ENCODE measurements at places on chromosomes 4 and X.

GRCh38 chr4:122083989-122084388 is 68.1 kb upstream of the BLTP1 start:
- DNase-seq: no peak

- no peak for DNase-seq
Observed at GRCh38 chr4:38743866-38744265, 38.9 kb downstream of the TLR10 start.

DNA sequence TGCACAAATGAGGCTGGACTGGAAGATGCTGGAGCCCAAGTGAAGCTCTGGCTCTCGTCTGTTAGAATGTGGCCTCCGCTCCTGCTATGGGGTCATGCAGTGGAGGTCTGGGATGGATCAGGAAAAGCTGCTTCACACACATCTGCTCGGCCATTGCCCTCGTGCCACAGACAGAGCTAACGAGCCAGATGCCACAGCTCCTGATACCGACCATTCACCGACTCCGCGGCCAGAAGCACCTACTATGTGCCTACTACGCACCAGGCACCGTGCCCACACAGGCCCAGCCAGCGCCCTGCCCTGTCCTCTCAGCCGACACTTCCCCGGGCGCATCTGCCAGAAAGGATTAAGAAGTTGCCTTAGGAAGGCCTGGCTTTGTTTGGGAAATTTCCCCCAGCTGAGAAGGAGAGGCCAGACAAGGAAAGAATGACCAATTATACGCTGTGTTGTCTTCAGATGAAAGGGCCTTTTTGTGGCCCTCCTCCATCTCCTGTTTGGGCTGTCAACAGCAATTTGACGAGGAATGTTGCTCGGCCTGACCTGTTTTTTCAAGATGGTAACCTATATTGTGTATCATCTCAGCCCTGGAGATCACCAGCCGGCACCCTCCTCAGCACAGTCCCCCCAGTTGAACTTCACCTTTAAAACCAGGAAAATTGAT is 34.3 kb downstream of the HMX1 start:
- no peak for DNase-seq

- DNase-seq: no peak
Observed at GRCh38 chr4:123298261-123298660, 98.3 kb upstream of the SPRY1 start.

GRCh38 chrX:151871244-151871643 is 41.4 kb upstream of the MAGEA4 start:
- no peak for DNase-seq

DNA sequence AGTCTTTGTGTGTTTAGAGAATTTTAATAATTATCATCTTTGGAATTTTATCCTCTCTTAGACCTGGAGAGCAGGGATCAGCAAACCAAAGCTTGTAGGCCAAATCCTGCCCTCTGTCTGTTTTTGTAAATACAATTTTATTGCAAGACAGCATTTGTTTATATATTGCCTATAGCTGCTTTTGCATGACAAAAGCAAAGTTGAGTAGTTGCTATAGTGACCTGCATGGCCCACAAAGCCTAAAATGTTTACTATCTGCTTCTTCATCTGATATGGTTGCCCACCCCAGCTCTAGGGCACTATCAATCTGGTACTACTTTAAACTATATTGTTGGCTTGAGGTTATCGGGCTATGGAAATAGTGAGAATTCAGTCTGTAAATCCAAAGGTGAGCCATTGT is 80.3 kb downstream of the GPAT3 start:
- no peak for DNase-seq

DNA sequence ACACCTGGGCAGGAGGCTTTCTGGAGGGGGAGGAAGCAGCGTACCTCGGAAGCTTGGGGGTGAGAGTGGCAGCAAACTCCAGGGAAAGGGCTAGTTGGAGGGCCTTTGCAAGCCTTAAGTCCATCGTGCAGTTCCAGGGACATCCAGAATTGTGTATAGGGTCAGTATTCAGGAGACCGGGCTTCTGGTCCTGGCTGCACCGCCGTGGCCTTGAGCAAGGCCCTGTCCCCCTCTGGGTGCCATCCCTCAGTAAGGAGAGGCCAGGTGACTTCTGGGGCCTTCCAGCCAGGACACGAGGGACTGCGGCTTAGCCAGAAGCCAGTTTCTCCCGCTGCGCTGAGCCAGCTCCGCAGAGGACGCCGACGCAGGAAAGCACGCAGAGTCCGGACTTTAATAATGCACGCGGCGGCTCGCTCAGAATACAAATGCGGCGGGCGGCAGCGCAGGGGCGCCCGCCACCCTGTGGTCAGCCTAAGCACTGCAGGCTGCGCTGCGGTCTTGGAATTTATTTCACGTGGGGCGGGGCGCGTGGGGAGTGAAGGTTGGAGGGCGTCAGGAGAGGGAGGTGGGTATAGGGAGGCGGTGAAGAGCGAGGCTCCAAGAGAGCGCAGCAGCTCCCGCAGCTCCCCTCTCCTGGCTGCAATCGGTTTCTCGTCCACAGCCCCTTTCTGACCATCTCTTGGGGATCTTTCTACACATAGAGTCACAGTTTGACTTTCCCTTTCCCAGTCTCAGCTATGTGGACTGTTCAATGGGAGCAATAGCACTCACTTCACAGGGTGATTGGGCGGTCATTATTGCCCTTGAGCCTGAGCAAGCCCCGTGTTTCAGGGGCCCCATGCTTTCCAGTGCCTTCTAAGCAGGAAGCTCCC is 94.1 kb upstream of the GPR50 start:
- DNase-seq: peak; percentile 33

DNA sequence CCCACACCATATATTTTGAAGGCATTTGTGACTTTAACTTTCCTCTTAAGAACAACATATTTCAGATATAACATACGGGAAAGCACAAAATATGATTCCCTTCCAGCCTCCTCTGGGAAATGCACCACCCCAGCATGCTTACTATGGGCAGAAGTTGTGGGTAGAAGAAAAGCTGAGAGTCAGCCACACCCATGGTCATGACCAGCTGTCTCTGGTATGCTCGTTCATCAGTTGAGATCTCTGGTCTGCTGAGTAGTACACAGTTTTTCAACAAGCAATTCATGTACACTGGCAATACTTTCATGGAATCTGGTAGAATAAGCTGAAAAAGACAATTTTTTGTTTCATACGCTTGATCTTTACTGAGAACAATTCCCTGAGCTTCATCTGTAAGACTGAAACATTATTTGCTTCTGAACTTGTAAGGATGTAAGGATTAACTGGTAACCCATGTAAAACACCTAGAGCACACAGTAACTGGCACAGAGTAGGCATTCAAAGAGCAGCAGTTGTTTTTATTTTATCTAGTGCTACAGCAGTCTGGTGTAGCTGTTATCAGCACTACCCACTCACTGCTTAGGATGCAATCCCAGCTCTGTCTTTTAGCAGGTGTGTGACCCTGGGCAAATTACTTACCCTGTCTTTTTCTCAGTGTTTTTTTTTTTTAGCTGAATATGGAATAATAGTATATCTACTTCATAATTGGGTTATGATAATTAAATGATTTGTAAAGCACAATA is 47.6 kb downstream of the METTL14 start:
- DNase-seq: no peak

All from T follicular helper cell (primary cell).